ENCODE measurements at places on chromosomes 4 and X. TPM values are rescaled to one million over a fixed set of nuclear protein-coding genes. Genes with fewer than 3 reads are reported as not detected.

Gene HPGDS
- not detected for polyA plus RNA-seq

Gene VEGFC
- 4.2 TPM for polyA plus RNA-seq

Gene CT55
- not detected for polyA plus RNA-seq

Gene SH2D1A
- polyA plus RNA-seq, result not detected

Gene GAGE12F
- not detected for polyA plus RNA-seq

Gene FRMD7
- not detected for polyA plus RNA-seq

Gene MTNR1A
- 0.10 TPM for polyA plus RNA-seq

Gene TTC29
- polyA plus RNA-seq, result 0.45 TPM

Gene HSFX2
- polyA plus RNA-seq, result 0.43 TPM

Gene ZFP92
- not detected for polyA plus RNA-seq

Gene ACSL1
- polyA plus RNA-seq, result 74.8 TPM

Gene AKAP4
- polyA plus RNA-seq, result not detected

Gene HAUS7
- 22.6 TPM for polyA plus RNA-seq

Gene MAGEA6
- polyA plus RNA-seq, result not detected

Gene PCDH7
- 79.7 TPM for polyA plus RNA-seq

Gene CXorf49
- not detected for polyA plus RNA-seq

Gene H2BW2
- polyA plus RNA-seq, result not detected

Gene ZNF732
- 0.10 TPM for polyA plus RNA-seq

Gene ITM2A
- 20.8 TPM for polyA plus RNA-seq

Gene SH3RF1
- polyA plus RNA-seq, result 3.4 TPM

Gene F9
- not detected for polyA plus RNA-seq

Gene SCML2
- polyA plus RNA-seq, result 14.5 TPM

Gene CITED1
- not detected for polyA plus RNA-seq

Gene FSTL5
- 0.59 TPM for polyA plus RNA-seq

Gene ATP2B3
- polyA plus RNA-seq, result 0.42 TPM

Gene AMBN
- polyA plus RNA-seq, result not detected

Gene CCSER1
- 0.10 TPM for polyA plus RNA-seq

Gene USP46
- 23.5 TPM for polyA plus RNA-seq

Gene ADH1B
- polyA plus RNA-seq, result not detected

Gene EVC
- polyA plus RNA-seq, result 4.0 TPM

Gene MAGEA4
- polyA plus RNA-seq, result not detected

Gene SATL1
- polyA plus RNA-seq, result 1.1 TPM

Gene PAGE2
- not detected for polyA plus RNA-seq

Gene MTTP
- 2.1 TPM for polyA plus RNA-seq

Gene ADGRL3
- 2.4 TPM for polyA plus RNA-seq

Gene RTL9
- 0.88 TPM for polyA plus RNA-seq

Gene PABPC1L2A
- polyA plus RNA-seq, result not detected

Gene POF1B
- polyA plus RNA-seq, result not detected

Gene STPG2
- 0.20 TPM for polyA plus RNA-seq

Gene DGKQ
- 13.5 TPM for polyA plus RNA-seq

Gene PPP1R2C
- not detected for polyA plus RNA-seq

Gene OPN1LW
- not detected for polyA plus RNA-seq

Gene SLC25A43
- 2.6 TPM for polyA plus RNA-seq

Gene RPGR
- 7.3 TPM for polyA plus RNA-seq

Gene CLCN4
- polyA plus RNA-seq, result 5.4 TPM

Gene MED28
- polyA plus RNA-seq, result 60.2 TPM

Gene FHDC1
- 0.04 TPM for polyA plus RNA-seq

Gene SGMS2
- polyA plus RNA-seq, result not detected

Gene GABRB1
- polyA plus RNA-seq, result 1.1 TPM

Gene SSX2
- not detected for polyA plus RNA-seq

Gene SRPX
- 21.4 TPM for polyA plus RNA-seq

Gene USP17L25
- polyA plus RNA-seq, result not detected

Gene CT45A3
- polyA plus RNA-seq, result not detected

Gene RHOXF2
- 0.39 TPM for polyA plus RNA-seq

Gene MAGEA9B
- not detected for polyA plus RNA-seq

Gene IL9R
- polyA plus RNA-seq, result not detected
